ENCODE measurements at places on chromosomes 2 and 18. TPM values are rescaled to one million over a fixed set of nuclear protein-coding genes. Genes with fewer than 3 reads are reported as not detected.

Gene RAB17
- total RNA-seq, result 6.5 TPM

Gene TUBA3E
- total RNA-seq, result not detected

Gene RTP5
- total RNA-seq, result not detected

Gene TNS1
- 2,296 TPM for total RNA-seq

Gene HOXD12
- total RNA-seq, result not detected

Gene ATP6V1B1
- 1.4 TPM for total RNA-seq

Gene TOGARAM2
- 0.49 TPM for total RNA-seq

Gene ANKRD12
- total RNA-seq, result 35.6 TPM

Gene DAPL1
- not detected for total RNA-seq

Gene SLC35F5
- 86.2 TPM for total RNA-seq

Gene CEP68
- total RNA-seq, result 28.8 TPM

Gene POU3F3
- total RNA-seq, result 1.4 TPM

Gene MTCL1
- total RNA-seq, result 23.3 TPM

Gene KCNJ3
- total RNA-seq, result 2.8 TPM

Gene ALLC
- 1.1 TPM for total RNA-seq

Gene NEU2
- not detected for total RNA-seq

Gene LRRC30
- not detected for total RNA-seq

Gene IGFBP5
- 482 TPM for total RNA-seq

Gene CWC22
- total RNA-seq, result 20.0 TPM

Gene RGPD3
- 0.27 TPM for total RNA-seq

Gene TWIST2
- total RNA-seq, result 41.4 TPM

Gene COL4A3
- total RNA-seq, result 29.6 TPM

Gene GPBAR1
- 4.2 TPM for total RNA-seq

Gene TCF7L1
- 8.3 TPM for total RNA-seq

All from thoracic aorta (tissue), 2 donors.